ENCODE measurements at places on chromosomes 2 and 18.
A peak's percentile ranks its signal among the peaks of the same experiment; 100 is the strongest.

DNA sequence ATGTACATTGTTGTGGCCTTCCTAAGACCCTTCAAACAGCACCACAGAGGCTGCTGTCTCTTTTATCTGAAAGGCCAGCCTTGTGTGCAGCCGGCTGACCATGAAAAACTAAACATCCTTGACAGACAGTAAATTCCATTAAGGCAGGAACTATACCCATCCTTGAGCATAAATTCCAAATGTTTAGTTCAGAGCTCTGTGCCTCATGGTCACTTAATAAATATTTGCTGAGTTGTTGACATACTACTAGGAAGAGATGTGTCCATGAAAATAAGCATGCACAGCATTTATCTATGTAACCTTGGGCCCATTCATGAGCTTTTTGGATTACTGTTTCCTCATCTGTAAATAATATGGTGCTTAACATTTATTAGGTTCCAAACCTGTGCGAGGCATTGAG lies 424.8 kb downstream of the HRH4 start:
- DNase-seq = no peak

- peak; percentile 12 for DNase-seq
Observed at GRCh38 chr2:96025194-96025492, 9.6 kb downstream of the GPAT2 start.

DNA sequence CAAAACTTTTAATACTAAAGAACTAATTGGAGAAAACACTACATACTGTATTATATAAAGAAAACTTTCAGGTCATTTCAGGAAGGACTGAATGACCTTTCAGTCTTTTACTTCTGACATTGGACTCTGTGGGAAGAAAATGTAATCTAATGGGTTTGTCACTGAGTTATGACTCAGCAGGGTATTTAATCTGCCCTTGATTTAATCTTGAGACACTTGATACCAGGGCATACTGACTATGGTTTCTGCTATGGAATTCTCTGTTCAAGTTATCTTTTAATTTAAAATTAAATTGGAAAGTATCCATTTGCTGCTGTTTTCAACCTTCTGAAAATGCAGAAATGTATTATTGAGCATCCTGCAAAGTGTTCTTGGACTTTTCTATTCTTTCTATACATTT lies 354.2 kb upstream of the GALNT5 start:
- DNase-seq = no peak

GRCh38 chr18:685438-685837 lies 27.0 kb downstream of the ENOSF1 start:
- no peak for DNase-seq

GRCh38 chr2:196079052-196079451 lies 10.4 kb upstream of the DNAH7 start:
- no peak for DNase-seq

GRCh38 chr18:10404168-10404567 lies 50.3 kb upstream of the APCDD1 start:
- no peak for DNase-seq

DNA sequence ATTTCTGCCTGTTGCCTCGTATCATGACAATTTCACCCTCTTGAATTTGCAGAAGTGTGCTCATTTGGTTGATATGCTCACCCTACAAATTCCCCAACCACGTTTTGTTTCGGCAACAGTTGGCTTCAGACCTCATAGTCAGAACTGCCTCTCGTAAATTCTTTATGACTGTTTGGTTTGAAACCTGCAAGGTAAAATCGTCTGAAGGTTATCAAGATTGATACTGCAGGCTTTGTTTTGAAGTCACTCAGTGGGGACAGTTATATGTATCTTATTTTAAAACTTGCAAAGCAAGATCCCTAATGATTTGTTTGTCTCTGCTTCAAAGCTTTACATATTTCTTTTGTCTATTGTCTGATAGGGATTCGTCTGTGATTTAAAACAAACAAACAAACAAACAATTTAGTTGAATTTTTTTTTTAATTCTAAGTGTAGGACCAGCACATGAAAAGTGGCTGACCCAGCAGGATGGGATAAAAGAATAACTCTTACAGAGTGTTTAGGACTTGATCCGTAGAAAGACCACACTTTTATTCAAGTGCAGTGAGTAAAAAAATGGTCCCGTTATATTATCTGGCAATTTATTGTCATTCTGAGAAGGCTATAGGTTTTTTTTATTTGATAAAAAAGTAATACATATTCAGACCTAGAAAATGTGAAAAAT lies 45.7 kb upstream of the MYCN start:
- DNase-seq = no peak

- no peak for DNase-seq
Observed at GRCh38 chr2:140683658-140684057, 1447.2 kb downstream of the LRP1B start.

- DNase-seq = peak; percentile 29
Observed at GRCh38 chr2:202423139-202423538, 47.0 kb downstream of the BMPR2 start.

- peak; percentile 27 for DNase-seq
Observed at GRCh38 chr2:71157124-71157793, 26.8 kb downstream of the MPHOSPH10 start.

GRCh38 chr18:8107426-8107825 lies 501.8 kb upstream of the RAB12 start:
- DNase-seq = no peak

- DNase-seq = no peak
Observed at GRCh38 chr2:1598800-1599199, 145.5 kb downstream of the PXDN start.

DNA sequence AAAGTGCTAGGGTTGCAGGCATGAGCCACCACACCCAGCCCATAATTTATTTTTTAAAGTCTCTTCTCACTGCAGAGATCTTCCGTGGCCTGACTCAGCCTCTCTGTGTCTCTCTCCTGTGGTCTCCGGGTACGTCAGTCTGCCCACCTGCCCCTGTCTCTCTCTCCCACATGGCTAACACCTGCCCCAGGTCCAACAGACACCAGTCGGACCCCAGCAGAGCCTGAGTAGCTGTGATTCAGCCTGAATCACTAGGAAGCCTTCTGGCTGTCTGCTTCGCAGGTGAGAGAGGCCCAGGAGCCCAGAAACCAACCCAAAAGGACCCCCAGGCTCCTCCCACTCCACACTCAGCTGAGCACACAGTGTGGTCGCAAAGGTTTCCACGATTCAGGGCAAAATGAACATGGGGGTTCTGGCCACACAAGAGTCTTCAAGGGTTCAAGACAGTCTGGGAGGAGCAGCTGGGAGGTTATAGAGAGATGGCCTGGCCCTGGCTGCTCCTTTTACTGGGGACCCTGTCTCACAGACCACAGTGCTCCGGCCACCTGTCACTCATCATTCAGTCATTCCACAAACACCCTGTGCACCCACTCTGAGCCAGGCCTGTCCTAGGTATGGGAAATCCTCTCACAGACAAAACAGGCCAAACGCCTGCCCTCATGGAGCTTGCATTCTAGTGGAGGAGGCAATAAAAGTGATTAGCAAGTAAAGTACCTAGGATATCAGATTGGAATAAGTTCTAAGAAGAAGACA lies 8.6 kb downstream of the RUFY4 start:
- DNase-seq = no peak

Data from fibroblast of the aortic adventitia (primary cell).